Hepatic stellate cell (primary cell): ENCODE measurements at places on chromosomes 16 and 17.

DNA sequence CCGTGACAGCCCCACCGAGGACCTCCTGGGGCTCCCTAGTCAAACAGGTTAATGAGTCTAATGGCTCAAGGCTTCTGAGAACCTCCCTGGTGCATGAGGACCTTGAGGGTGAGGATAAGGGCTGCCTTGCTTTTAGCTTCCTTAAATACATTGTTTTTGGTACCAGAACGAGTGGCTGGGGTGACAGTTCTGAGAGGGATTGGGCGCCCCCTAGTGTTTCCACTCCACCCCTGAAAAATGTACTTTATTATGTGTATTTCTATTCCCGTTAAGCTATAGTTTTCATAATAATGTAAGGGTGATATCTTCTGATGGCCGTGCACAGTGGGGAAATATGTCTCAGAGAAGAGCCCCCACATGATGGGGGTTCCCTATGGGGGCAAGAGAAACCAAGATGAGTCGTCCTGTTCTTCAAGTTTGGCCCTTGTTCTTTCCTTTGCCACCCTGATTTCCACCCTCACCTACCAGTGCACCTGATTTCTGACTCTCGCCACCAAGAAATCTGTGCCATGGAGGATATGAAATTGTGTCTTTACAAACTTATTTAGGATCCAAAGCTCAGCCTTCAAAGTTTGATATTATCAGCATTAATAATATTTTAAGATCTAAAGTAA is 14.5 kb upstream of the VWA3A start:
- peak; percentile 55 for DNase-seq

DNA sequence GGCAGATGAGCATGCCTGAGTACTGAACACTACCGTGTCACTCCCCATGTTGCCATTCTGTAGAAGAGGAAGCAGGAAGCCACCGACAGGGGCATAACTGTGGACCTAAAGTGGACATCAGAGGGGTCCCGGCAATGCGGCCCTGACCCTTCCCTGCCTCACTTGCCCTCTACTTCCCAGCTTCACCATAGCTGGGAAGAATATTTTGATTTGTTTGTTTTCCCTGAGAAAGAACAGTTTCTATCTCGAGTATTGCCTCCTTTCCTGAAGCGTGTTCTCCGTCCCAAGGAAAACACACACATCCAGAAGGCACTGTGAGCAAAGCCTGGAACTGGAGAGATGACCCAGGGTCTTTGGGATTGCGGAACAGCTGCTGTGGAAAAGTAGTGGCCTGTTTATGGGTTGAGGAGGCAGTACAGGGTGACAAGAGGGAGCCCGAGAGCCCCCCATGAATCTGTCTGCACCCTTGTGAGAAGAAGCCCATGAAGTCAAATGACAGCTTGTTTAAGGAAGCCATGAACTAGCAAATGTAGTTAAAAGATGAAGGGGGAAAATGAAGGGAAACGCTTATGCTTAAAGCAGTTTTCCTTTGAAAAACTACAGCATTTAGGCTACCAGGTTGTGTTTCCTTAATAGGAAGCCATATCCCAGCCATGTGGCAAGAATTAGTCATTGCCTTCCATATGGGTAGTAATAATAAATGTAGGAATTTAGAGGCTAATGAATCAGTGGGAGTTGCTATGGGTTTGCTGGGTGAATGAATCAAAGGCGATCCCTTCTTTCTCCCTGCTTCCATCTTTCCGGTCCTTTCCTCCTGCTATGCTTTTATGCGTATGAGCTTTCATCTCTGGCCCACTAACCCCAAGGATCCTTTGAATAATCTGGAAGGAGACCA is 90.0 kb upstream of the TBX2 start:
- DNase-seq = peak; percentile 84

DNA sequence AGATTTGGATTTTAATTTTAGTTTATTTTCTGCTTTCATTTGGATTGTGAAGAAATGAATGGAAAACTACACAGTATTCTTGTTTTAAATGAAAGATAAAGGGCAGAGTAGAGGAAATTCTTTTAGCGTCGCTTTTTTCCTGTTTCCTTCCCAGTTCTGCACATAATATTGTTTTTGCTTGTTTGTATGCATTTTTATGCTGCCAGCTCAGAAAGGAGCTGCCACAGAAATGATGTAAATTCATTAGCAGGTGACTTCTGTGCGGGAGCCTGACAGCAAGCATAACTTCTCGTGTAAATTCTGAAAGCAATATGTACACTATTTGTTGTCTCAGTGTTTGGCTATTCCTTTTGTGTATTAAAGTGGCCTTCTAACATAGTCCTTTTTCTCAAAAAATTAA is 234.6 kb downstream of the PHKB start:
- DNase-seq = no peak

DNA sequence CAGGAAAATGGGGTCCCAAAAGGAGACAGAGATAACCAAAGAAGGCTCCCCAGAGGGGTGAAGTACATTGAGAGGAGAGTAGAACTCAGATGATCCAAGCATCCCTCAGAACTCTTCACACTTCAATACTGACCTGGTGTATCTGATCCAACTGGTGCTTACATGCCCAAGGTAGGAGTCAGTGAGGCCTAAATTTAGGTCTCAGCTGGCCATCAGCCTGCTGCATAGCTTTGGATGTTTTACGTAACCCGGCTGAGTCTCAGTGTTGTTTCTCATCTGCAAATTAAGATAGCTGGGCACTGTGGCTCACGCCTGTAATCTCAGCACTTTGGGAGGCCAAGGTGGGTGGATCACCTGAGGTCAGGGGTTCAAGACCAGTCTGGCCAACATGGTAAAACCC is 11.6 kb upstream of the GOSR2 start:
- DNase-seq = no peak

- DNase-seq = no peak
These were observed 91.8 kb downstream of the ASIC2 start for GRCh38 chr17:33201283-33201682.

GRCh38 chr17:6069539-6070429 is at the start of gene WSCD1:
Gene WSCD1, plus strand, starts transcription at chr17:6070379. Its CDS starts 10,280 bp downstream, at chr17:6080659.
- no peak for DNase-seq

DNA sequence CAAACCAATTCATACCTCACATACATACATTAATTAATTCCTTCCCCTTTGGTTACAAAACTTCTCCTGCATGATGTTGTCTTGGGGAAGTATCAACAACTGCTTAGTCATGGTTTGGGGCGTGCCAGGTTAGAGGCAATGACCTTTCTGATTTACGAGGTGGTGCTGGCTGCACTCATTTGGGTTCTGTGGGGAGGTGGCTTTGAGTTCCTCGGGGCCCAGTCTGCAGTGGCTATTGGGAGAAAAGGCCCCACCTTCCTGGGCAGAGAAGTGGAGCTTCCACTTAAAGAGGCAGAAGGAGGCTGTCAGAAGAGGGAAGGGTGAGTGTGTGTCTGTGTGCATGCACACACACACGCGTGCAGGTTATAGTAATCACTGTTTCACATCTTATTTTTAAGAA is 10.2 kb upstream of the ETV4 start:
- DNase-seq = no peak

- no peak for DNase-seq
These were observed 34.8 kb downstream of the MMD start for GRCh38 chr17:55386796-55387332.

DNA sequence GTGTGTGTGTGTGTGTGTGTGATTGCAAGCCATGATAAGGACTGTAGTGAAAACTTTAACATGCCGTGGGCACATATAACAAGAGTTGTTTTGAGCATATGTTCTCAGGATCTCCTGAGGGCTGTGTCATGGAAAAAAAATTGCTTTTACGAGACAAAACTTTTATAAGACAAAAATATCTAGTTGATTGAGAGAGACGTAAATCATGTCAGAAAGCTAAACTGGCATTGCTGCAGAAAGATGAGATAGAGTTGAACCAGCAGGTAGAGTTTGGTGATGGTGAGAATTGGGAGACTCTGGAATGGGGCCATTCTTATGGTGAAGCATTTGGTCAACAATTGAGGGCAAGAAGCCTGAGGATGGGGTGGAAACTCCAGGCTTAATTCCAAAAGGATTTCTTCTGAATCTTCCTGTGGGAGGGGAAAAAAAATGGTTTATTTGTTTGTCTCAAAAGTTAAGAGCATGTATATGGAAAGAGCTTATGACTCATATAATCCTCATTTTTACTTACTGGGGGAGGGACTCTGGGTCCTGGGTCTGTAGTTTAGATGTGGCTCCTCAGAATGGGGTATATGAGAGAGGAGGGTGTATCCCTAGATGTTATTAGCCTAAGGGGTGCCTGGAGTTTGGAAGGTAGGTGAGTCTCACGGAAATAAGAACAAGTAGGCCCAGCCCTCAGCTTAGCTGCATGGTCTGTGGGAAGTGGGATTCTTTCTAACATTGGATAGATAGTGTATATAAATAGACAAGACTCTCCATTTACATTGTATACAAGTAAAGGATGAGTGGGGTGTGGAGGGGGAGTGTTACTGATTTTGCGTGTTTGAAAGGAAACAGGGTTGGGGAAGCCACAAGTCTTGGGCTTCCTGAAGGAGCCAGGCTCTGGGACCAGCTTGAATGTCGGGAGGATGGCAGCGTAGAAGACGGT is 7.1 kb downstream of the MINK1 start:
- no peak for DNase-seq

DNA sequence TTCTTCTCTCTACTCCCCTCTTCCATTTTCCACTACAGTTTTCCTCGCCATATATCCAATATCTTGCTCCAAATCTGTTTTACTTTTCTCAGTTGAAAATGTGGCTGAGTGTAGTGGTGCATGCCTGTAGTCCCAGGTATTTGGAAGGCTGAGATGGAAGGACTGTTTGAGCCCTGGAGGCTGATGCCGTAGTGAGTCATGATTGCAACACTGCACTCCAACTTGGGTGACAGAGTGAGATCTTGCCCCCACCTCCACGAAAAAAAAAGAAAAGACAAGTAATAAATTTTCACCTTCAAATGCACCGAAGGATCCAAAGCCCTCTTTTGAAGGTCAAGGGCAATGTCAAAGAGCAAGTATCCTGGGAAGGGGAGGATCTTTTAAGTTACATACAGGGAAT is 592.3 kb downstream of the TMEM114 start:
- no peak for DNase-seq

GRCh38 chr17:45261577-45262515 is at the start of gene SPATA32:
Gene SPATA32, minus strand, starts transcription at chr17:45262094. Its CDS starts 78 bp downstream, at chr17:45262016.
- no peak for DNase-seq

- DNase-seq = no peak
These were observed 13.5 kb upstream of the EFCAB13 start for GRCh38 chr17:47310186-47310733.

DNA sequence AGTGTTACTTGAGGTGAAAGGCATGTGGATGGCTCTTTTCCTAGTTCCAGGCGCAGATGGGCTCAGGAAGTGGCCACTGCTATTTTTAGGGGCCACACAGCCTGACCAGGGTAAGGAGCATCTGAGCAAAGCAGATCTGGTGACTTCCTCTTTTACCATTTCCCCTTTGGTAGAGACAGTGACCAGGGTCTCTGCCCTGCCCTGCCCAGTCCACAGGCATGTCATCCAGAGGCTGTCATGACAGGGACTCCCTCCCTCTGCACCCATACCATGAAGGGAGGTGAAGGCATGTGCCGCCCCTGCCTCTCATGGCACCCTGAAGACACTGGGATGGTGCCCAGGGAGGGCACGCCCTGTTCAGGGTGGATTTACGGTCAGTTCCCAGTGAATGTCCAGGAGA is 2.2 kb downstream of the PLA2G15 start:
- DNase-seq = no peak

GRCh38 chr16:8583199-8583598 is 7.1 kb downstream of the TMEM114 start:
- DNase-seq = no peak

GRCh38 chr17:52383493-52384100 is 225.1 kb upstream of the CA10 start:
- DNase-seq = no peak

- peak; percentile 93 for DNase-seq
These were observed 34.3 kb upstream of the IL21R start for GRCh38 chr16:27367461-27368357.

DNA sequence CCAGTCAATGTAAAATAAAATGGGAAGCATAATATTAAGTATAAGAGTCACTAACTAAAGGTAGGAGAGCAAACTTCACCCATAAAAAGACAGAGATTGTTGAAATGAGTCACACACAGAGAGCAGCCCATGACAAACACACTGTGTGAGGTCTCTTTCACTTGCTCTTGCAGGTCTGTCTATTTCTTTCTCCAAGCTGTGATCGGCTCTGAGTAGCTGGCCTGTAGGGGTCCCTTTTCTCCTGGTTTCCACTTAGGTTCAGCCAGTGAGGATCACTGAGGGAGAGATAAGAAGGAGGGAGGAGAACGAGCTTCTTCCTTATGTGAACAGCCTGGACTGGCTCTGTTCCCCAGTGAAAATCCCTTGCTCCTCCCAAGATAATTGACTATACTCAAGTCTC is 133.7 kb upstream of the HS3ST3A1 start:
- DNase-seq = no peak

GRCh38 chr17:40371261-40371929 is 6.9 kb upstream of the GJD3 start:
- DNase-seq = peak; percentile 22

DNA sequence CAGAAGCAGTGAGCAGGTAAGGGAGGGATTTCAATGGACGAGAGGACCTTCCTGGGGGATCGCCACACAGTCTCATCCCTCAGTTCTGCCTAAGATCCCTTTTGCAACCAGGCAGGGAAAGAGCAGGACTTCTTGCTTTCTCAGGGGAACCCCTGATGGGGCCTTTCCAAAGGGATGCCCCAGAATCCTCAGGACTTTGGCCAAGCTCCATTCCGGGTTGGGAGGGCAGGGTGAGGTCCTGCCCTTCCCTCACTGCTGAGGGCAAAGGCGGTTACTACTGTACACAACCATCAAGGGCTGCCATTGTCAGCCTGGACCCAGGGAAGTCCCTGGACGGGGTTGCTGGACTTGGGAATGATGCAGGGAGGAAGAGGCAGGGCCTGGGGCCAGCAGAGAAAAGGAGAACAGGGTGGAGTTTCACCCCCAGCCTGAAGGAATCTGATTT is 9.7 kb downstream of the PRR29 start:
- DNase-seq = no peak

- DNase-seq = no peak
These were observed 9.6 kb downstream of the SCN4A start for GRCh38 chr17:63963123-63963522.

- no peak for DNase-seq
These were observed 107.2 kb upstream of the DYNLRB2 start for GRCh38 chr16:80433623-80434022.

- DNase-seq = no peak
These were observed 40.0 kb downstream of the ATP2C2 start for GRCh38 chr16:84408314-84408690.
